Osteocyte (in vitro differentiated cells): ENCODE measurements at places on chromosomes 4 and X. TPM values are rescaled to one million over a fixed set of nuclear protein-coding genes. Genes with fewer than 3 reads are reported as not detected.

GRCh38 chrX:97756879-97757278 lies 873.2 kb downstream of the RPA4 start:
- no peak for DNase-seq

- no peak for DNase-seq
Observed at GRCh38 chr4:115970859-115971258, 857.4 kb upstream of the NDST4 start.

- DNase-seq, result no peak
Observed at GRCh38 chr4:655464-656151, 18.5 kb downstream of the ATP5ME start.

DNA sequence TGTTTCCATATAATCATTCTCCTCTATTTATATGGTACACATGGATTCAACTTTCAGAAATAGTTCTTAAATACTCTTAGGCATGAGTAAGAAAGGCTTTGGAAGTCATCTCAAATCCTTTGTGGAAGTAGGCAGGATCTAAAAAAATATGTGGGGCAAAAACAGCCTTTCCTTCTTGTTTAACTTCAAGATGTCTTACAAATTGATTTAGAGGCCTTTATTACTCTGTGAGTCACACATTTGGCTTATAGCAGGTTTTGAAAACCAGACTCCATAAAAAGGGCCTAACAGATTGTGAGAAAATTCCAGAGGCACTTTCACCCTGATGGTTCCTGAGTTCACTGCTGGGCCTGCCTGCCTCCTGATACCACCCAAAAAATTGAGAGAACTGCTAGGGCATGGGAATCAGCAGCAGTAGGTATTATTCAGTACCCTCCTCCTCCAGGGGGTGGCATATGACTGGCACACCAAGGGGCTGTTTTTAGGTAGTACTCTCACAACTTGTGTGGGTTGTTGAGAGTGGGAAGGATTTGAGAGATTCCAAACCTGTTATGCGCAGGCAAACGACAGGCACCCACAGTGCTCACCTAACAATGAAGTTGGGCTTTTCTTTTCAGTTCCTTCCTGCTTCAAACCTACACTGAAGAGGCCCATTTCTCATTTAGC lies 162.7 kb upstream of the MBNL3 start:
- DNase-seq, result no peak

DNA sequence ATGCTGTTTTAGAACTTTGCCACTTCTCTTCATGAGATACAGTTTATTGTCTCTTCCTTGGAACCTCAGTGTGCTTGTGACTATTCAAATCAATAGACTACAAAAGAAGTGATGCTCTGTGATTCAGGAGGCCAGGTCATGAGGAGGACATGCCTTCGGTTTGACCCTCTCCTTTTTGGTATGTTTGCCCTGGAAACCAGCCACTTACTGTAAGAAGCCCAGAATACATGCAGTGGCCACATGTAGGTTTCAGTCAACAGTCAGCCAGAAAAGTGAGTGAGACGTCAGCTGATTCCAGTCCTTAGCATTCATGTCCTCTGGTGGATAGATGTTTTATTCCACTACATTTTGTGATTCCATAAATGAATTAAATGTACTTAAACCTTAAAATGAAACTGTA lies 328.7 kb downstream of the PCDH18 start:
- no peak for DNase-seq

DNA sequence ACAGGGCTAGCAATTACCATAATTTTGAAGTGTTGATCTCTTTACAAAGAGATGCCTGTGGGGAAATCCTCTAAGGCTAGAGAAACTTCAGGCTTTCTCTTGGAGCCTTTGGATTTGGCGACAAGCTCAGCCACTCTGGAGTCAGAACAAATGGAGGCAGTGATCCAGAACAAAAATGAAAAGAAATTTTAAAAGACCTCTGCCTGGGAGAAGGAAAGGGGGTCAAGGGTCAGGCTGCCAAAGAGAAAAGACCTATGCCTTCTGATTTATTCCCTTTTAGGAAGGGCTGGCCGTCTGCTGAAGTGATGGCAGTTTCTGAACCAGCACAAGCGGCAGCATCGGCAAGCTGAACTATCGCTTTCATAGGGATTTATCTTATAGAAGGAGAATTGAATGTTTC lies 140.8 kb upstream of the SFRP2 start:
- DNase-seq, result no peak

GRCh38 chr4:10951306-10951705 lies 266.7 kb upstream of the CLNK start:
- DNase-seq, result no peak

GRCh38 chr4:15738877-15739276 lies 36.0 kb downstream of the BST1 start:
- DNase-seq, result no peak

GRCh38 chrX:57822398-57822797 lies 87.9 kb downstream of the ZXDA start:
- DNase-seq, result no peak

GRCh38 chrX:50648156-50648555 lies 165.8 kb downstream of the SHROOM4 start:
- no peak for DNase-seq

DNA sequence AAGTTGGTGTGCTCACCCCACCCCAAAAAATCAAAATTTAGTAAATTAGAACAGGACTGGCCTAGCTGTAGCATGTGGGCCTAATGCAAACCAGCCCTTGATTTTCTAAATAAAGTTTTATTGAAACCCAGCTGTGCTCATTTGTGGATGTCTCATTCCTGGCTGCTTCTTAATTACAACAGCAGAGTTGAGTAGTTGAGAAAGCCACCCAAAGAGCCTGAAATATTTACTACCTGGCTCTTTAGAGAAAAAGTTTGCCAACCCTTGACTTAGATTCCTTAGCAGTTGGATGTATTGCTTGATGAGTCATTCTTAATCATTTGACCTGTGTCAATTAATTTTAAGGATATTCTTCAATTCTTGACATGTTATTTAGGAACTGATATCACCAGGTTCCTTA lies 168.3 kb upstream of the PUDP start:
- DNase-seq, result no peak

DNA sequence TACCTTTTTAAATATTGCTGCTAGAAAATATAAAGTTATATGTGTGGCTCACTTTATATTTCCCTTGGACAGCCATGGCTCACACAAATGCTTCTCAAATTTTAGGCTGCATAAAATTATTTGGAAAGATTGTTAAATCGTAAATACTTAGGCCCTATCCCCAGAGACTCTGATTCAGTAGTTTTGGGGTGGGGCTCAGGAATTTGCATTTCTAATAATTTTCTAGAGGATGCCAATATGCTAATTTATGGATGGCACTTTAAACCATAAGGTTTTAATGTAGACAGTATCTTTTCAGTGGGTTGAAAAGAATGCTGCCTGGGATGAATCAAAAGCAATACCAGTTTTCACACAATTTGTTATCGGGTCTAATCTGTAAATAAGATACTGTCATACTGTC lies 49.7 kb downstream of the RAP1GDS1 start:
- no peak for DNase-seq

DNA sequence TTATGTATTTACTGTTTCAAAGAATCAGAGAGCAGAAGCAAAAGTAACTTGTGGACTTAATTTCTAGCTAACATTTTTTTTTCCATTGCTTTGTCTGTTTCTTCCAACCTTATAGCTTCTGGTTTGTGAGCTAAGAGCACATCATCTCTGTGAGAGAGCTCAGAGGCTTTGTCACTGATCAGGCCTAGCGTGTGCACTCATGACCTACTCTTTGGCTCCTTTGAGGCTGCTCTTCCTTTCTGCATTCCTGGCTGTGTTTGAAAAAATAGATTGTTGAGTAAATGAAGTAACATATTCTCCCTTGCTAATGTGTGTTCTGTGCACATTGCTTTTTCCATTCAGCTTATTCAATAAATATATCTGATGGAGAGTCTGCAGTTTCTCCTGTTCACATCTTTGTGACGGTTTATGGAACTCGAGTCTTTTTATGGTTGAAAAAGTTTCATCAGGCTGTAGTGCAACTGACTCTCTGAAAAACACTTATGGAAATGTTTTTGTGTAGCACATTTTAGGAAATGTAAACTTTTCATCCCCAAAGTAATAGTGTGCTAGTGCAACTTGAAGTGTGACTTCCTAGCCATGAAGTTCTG lies 133.0 kb downstream of the RAPGEF2 start:
- DNase-seq, result no peak

- no peak for DNase-seq
Observed at GRCh38 chrX:149298111-149298510, 207.0 kb downstream of the IDS start.

DNA sequence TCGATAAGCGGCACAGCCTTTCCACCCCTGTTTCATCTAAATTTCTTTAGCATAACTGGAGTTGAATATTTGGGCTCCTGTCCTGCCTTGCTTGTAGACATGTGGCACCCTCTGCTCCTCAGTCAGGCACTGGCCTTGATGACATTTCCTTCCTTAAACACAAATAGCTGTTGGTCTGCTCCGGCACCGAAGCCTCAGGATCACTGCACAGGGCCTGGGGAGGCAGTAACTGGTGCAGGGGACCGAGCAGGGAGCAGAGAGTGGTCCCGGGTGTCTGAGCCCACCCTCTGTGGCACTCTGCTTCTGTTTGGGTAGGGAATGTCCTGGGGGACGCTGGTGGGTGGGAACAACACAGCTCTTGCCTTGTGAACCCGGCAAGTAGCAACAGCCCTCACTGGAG lies 13.6 kb downstream of the RGS12 start:
- DNase-seq, result no peak

DNA sequence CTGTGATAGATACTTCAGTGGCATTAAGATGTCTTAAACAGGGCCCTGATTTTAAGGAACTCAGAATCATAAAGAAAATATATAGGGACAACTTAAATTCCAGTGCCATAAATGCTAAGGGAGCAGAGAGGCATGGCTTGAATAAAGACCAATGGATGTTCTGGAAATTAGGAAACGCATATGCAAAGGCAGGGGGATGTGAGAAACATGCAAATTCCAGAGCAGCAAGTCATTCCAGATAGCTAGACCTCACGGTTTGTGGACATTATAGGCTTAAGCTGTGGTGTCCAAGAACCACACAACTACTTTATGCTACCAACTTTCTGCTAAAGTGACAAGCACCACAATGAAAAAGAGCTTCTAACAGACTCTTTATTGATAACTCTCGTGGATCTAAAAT lies 132.6 kb upstream of the ANK2 start:
- no peak for DNase-seq

- DNase-seq, result no peak
Observed at GRCh38 chr4:98584265-98584664, 74.1 kb downstream of the TSPAN5 start.

DNA sequence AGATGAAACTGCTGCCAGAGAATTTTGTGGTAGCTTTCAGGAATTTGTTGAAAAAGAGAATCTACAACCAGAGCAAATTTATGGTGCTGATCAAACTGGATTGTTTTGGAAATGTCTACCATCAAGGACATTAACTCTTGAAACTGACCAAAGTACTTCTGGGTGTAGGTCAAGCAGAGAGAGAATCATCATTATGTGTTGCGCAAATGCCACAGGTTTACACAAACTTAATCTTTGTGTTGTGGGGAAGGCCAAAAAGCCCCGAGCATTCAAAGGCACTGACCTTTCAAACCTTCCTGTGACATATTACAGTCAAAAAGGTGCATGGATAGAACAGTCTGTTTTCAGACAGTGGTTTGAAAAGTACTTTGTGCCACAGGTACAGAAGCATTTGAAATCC lies 2.1 kb downstream of the TIGD2 start:
- DNase-seq, result no peak

DNA sequence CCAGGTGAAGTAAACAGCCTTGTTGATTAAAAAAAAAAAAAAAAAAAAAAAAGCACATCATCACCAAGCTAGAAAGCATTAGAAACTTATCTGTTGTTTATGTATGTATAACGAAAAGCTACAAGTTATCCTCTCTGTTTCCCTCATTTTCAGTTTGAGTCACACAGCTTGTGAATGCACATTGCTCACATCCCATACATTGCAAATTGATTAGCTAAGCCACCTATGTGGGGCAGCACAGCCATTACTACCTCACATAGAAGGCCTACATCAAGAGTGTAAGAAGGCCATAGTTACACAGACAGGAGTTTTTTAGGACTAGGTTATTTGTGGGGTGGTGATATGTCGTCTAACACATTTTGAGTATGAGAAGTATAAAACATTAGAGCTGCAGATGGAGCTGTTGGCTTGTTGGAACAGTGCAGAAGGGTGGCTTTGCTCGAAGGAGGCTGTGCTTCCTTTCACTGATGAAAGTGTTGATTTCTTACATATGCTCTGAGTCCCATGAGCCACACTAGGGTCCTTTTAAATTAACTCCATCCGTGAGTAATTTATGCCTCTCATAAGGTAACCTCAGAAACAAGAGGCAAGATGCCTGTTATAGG lies 431.6 kb downstream of the GABRG1 start:
- no peak for DNase-seq

- no peak for DNase-seq
Observed at GRCh38 chr4:78347527-78347926, 204.0 kb upstream of the ANXA3 start.

GRCh38 chr4:89914609-89915550 lies 20.2 kb downstream of the MMRN1 start:
- DNase-seq, result no peak

DNA sequence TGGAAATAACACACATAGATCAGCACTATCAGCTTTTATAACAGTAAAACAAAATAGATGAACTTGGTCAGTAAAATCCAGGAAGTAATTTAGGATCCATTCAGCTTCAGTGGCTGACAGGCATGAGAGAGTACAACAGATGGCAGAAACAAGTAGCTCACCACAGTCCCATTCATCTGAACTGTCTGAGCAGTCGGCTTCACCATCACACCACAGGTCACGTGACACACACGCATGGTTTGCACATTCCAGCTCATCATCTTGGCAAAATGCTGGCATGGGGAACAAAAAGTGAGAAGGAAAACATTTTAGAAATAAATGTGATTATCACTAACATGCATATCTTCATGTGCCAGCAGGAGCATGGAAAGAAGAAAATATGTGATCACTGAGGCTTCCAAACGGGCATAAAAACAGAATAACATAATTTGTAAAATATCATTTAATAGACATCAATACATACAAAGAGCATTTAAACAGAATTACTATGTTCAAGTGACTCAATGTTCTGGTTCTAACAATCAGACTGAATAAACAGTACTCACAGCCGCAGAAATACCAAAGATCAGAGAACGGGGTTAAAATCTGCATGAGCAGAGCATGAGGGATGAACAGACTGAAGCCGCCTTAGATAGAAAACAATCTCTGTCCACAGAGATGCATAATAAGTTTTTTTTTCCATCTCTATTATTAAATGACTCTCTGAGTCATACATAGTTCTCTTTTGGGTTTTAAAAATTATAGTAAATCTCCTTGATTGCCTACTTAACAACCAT lies 158.1 kb downstream of the ATP10D start:
- no peak for DNase-seq

GRCh38 chr4:13944095-13944511 lies 316.6 kb upstream of the BOD1L1 start:
- DNase-seq, result no peak

ATOH1 gene
- total RNA-seq, result not detected in 2 replicates

RASL11B gene
- total RNA-seq, result 0.73 and 0.94 TPM in 2 replicates

FAM149A gene
- total RNA-seq, result 2.0 and 2.3 TPM in 2 replicates

KIT gene
- total RNA-seq, result 10.8 and 11.6 TPM in 2 replicates

BST1 gene
- 0.26 and 0.54 TPM in 2 replicates for total RNA-seq

BMPR1B gene
- total RNA-seq, result 1.5 and 2.4 TPM in 2 replicates

SOX3 gene
- not detected in 2 replicates for total RNA-seq

FAT4 gene
- 106 and 114 TPM in 2 replicates for total RNA-seq

ZMAT1 gene
- total RNA-seq, result 4.6 and 4.9 TPM in 2 replicates

COX7B gene
- total RNA-seq, result 178 and 197 TPM in 2 replicates

UGT2B15 gene
- not detected in 2 replicates for total RNA-seq

RBM3 gene
- total RNA-seq, result 298 and 325 TPM in 2 replicates

USP17L29 gene
- not detected in 2 replicates for total RNA-seq

FAM9C gene
- not detected in 2 replicates for total RNA-seq

CYSLTR1 gene
- total RNA-seq, result not detected in 2 replicates

MED28 gene
- total RNA-seq, result 45.8 and 46.2 TPM in 2 replicates
